Testis (tissue), 5 donors: ENCODE measurements at places on chromosomes 12 and 14. TPM values are rescaled to one million over a fixed set of nuclear protein-coding genes. Genes with fewer than 3 reads are reported as not detected.

DNA sequence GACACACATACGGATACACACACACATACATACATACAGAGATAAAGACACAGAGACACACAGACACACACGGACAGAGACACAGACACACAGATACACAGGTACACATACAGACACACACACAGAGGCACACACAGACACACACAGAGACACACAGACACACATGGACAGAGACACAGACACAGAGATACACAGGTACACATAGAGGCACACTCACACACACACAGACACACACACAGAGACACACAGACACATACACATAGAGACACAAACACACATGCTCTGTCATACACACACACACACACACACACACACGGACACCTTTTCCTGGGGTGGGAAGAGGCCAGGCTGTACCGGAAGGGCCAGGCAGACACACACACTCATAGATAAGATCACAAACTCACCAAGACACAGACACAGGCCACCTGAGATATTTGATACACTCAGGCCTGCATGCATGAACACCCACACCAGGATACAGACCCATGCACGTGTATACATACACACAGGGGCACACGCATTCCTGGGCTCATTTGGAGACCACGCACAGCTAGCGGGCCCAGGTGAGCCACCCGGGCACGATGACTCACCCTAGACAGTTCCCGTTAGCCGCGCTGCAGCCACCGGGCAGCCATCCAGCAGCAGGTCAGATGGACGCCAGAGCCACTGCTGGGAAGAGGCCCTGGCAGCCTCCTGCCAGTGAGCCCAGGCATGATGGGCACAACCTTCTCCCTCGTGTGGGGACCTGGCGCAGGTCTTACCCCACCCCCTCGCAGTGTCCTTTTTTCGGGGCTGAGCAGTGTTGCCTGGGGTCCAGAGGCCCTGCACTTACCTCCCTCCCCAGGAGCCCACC lies 1.8 kb upstream of the AHNAK2 start:
- peak; percentile 62 for DNase-seq

GRCh38 chr12:19245666-19246065 lies 116.1 kb downstream of the PLEKHA5 start:
- no peak for DNase-seq

- no peak for DNase-seq
Observed at GRCh38 chr12:75656648-75657047, 145.2 kb upstream of the KRR1 start.

DNA sequence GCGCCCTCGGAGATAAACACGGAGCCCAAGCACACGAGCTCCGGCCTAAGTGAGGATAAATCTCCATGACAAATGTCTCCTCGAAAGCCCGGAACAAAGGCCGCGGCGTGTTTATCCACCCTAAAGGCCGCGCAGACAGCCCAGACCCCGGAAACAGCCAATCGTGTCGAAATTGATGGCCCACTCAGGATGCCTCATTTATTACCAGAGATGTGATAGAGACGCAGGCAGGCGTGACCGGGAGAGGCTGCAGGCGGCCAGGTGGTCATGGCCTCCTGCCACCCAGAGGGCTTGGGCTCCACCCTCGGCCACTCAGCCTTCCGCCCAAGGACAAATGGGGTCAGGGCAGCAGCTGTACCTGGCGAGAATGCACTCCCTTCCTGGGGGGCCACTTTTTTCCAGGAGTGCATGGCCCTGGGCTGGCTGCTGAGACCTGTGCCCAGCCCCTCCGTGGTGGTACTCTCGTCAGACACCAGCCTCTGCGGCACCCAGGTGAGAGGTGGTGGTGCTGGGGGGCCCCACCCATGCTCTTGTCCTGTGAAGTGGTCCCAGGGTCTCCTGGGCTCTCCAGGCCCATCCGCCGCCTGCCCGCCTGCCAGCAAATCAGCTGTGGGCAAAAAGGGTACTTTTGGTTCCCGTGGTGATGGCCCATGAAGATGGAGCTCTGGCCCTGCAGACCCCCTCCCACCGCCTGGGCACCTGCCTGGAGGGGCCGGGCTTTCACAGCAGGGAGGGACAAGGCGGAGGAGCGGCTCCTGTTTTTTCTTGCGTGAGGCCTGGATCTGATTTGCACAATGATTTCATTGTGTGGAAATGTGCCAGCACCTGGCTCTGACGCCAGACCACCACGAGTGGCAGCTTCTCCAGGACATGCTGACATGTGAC lies 211.5 kb upstream of the C14orf180 start:
- DNase-seq, result no peak

DNA sequence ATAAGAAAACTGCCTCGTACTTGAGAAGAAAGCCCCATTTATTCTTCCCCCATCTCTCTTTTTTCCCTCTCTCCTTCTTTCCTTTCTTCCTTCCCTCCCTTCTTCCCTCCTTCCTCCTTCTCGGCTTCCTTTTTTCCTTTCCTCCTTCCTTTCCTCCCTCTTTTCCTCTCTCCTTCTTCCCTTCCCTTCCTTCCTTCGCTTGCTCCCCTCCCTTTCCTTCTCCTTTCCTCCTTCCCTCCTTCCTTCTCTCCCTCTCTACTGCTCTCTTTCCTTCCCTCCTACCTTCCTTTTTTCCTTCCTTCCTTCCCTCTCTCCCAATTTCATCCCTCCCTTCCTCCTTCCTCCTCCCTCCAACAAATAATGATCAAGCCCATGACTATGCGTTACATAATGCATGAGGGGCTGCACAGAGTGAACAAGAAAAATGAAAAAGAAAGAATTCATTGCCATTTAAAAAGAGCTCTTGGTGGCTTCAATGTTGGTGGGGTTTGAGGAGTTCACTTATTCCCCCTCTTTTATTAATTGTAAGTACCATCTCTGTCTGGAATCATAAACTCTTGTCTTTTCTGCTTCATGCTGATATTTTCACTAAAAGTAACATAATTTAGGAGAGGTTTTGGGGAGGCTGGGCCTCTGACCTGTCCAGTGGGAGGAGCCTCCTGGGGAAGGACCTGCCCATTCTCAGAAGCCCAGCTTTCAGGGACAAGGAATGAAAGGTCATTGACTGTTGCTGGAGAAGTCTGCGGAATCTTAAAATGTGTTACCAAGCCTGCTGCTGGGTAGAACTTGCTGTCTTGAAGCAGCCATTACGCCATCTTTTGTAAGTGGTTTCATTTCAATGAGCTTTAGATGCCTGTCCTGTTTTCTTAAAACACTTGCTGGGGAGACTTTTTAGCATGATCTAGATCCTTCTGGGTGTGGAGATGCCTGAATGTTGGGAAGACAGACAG lies 144.3 kb downstream of the CHST11 start:
- peak; percentile 41 for DNase-seq

The DLK1 gene
- 45.6 TPM for polyA plus RNA-seq

The PFKM gene
- 190 TPM for polyA plus RNA-seq

DNA sequence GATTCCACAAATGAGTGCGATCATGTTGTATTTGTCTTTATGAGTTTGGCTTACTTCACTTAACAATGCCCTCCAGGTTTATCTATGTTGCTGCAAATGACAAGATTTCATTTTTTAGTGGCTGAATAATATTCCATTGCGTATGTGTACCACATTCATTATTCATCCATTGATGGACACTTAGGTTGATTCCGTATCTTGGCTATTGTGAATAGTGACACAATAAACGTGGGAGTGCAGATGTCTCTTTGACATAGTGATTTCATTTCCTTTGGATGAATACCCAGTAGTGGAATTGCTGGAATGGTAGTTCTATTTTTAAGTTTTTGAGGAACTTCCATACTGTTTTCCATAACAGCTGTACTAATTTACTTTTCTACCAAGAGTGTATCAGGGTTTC lies 23.5 kb downstream of the AKAP6 start:
- DNase-seq, result no peak

GRCh38 chr12:46430340-46430948 lies 57.9 kb upstream of the SLC38A2 start:
- DNase-seq, result no peak

DNA sequence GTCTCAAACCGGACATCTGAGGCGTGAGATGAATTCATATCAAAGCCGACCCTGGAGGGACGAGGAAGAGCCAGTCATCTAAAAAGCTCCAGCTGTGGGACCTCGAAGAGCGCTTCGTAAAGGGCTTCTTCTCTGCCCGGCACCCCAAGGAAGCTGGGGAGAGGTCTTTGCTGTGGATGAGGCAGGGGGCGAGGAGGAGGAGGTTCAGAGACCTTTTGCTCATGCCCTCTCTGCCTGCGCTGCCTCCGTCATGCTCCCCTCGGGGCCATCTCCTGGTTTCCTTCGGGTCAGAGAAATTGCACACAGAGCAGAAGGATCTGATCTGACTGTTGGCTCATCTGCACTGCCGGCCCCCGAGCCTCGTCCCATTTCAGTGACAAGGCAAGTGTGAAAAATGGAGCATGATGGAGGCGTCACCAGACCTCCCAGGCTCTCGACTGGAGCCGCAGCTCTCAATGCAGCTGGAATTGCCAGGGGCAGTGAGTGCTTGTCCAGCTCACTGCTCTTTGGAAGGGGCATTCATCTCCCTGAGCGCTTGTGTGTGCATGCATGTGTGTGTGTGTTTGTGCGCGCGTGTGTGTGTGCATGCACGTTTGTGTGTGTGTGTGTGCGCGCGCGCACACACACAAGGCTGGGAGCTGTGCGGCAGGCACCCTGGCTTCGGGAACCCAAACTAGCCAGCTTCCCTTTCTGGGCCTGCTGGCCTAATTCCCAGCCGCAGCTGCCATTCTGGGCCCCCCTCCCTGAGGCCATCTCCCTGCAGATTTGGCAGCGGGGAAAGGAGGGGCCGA lies 9.2 kb downstream of the CABP1 start:
- DNase-seq, result no peak

GRCh38 chr12:91542067-91542466 lies 359.4 kb upstream of the DCN start:
- DNase-seq, result no peak

DNA sequence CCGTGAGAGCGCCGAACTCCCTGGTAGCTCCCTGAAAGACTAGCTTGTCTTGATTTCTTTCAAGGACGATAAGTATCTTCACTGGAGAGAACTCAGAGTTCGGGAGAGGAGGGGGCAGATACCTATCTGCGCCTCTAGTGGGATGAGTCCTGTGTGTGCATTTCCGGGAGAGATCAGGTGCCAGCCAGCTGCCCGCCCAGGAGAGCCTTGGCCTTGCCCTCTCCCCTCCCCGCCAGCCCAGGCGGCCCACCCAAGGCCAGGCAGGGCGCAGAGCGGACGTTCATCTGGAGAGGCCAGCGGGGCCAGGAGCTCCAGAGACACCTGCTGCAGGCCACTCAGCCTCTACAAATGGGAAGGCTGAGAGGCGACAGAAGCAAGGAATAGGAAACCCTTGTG lies 1.0 kb downstream of the CD9 start:
- DNase-seq, result no peak

GRCh38 chr12:61272441-61272840 lies 987.8 kb upstream of the USP15 start:
- DNase-seq, result no peak

DNA sequence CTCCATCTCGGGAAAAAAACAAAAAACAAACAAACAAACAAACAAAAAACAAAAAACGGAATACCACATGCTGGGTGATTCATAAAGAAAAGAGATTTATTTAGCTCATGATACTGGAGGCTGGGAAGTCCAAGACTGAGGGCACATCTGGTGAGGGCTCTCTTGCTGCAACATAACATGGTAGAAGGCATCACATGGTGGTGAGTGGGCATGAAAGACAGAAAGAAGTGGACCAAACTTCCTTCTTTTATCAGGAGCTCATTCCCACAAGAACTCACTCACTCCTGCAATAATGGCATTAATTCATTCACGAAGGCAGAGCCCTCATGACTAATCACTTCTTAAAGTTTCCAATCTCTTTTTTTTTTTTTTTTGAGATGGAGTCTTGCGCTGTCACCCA lies 8.0 kb upstream of the LGMN start:
- DNase-seq, result no peak

DNA sequence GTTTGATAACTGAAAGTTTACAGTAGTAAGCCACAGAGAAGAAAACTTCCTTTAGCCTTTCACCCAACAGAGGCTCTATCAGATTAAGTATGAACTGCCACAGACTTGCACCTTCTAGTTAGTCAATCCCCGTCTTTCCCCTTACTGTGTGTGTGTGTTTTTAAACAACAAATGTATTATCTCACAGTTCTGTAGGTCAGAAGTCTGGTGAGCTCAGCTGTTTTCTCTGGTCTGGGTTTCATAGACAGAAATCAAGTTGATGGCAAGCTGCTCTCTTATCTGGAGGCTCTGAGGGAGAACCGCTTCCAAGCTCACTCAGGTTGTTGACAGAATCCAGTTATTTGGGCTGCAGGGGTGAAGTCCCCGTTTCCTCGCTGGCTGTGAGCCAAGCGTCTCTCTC lies 320.5 kb downstream of the PRKD1 start:
- no peak for DNase-seq

GRCh38 chr12:90515199-90516175 lies 439.5 kb downstream of the CCER1 start:
- DNase-seq, result no peak

DNA sequence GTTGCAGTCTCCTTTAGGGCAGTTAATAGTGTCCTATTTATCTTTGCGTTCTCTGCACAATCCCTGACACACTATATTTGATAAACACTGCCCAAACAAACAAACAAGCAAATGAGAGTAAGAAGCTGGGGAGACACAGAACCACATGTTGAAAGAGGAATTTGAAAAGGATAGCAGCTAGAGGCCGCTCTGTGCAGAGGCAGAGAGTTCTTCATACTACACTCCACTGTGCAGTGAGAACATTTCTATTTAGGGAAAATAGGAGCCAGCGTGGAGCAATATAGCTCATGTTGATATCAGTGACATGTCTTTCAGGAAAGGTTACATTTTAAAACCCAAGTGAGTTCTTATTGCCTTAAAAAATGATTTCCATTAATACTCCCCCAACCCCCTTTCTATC lies 140.3 kb upstream of the SEL1L start:
- no peak for DNase-seq

DNA sequence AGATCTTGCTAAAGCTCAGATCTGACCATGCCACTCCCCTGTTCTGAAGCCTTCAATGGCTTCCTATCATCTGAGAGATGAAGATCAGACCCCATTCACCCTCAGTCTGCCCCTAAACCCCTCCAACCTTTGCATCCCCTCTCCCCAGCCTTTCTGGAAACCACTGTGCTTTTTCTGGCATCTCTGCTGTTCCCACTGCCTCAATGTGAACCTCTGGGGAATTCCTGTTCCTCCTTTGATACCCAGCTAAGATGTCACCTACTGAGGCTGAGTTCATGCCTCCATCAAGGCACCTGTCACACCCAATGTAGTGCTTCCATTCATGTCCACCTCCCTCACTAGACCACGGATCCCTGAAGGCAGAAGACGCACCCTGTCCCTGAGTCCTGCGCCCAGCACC lies 19.3 kb downstream of the CYP46A1 start:
- no peak for DNase-seq
